Skeletal muscle cell (primary cell): ENCODE measurements at places on chromosomes 11 and 22.

- DNase-seq = no peak
These were observed 140.9 kb upstream of the MTNR1B start for GRCh38 chr11:92828556-92828955.

DNA sequence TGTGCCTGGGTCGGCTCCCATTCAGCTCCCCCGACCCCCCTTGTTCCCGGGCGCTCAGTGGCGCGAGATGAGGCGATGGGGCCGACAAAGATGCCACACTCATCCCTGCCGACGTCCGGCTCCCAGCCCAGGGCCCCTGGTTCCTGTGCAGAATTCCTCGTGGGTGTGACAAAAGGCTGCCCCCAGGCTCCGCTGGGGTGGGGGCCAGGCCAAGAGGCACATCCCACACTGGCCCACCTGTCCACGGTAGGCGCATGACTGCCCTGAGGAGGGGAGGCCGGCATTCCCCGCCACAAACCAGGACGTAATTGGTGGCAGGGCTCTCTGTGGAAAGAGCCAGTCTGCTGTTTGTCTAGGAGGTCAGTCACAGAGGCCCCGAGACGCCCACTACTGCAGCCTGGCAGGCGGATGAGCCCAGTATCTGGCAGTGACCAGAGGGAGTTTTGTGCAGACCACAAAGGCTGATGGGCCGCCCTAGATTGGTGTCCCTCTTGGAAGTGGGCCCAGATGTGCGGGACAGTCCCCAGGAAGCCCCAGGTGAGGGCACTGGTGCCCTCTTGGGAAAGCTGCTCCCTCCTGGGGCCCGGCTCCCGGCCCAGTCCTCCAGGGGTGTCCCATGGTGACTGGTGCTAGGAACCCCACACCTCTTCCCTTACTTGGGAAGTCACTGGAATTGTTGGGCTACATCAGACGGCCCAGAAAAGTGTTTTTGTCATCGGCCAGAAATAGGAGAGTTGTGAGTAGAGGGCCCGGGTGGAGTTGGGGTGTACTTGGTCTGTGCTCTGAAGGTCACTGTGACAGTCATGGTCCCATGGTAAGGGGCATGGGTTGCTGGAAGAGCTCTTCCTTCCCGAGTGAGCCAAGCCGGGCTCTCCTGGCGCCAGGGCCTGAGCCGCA is 5.8 kb downstream of the CCND1 start:
- DNase-seq = no peak

DNA sequence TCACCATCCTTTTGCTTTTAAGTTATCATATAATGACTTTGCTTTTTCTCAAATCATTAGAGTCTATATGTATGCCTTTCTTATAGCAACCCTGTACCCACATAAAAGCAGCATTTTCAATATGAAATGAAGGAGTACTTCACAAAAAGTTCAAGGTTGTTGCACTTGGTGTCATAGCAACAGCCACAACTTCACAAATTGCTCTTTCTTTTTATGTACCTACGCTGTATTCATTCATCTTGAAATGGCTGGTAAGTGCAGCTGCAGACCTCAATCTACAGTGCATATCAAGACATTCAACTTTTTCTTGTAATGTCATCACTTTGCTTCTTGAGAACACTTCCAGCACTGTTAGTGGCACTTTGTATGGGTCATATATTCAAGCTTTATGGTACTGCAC is 18.6 kb downstream of the CWC15 start:
- DNase-seq = no peak

DNA sequence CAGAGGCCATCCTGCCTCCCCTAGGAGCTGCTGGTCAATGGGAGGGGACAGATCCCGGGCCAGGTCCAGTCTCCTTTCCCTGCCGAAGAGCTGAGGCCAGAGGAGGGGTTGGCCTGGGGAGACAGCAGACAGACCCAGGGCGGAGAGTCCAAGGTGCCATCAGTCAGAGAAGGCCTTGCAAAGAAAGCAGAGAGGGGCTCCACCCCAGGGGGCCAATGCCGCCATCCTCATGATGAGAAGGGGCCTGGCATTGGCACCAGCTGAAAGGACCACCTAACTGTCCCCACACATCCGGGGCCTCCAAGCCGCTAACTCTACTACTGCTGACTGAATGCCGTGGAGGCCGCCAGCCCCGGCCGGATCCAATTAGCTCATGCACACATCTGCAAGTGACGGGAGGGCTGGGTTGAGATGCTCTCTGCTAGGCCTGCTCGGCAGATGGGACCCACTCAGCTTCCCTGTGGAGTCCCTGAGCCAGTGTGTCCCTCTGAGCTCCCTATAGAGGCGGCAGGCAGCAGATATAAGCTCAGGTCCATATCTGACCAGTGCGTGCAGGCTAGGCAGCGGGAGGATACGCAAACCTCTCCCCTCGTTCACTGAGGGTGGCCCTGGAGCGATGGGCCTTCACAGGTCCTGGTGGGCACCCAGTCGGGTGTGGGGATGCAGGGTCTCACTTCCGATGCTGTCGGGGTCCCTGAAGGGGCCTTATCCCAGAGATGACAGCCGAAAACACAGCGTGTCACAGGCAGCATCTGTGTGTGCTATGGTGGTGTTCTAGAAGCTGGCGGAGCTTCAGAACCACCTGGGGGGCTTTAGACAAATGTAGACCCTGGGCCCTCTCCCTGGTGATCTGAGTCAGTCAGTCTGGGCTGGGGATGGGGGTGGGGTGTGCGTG is 183.9 kb downstream of the CTTN start:
- no peak for DNase-seq

DNA sequence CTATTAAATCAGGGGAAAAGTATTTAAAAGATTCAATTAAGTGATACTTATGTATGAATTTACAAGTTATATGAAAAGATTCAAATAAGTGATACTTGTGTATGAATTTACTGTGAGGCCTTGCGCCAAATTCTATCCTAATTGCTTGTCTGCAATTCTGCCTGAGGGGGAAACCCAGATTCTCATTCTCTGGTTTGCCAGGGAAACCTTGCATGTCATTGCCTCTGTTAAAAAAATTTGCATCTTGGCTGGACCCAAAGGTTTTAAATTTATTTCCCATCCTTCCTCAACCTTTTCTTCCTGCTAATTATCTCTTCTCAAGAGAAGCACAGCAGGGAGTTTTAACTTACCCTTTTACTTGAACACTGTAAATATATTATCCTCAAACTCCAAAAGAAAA is 13.8 kb downstream of the OLFML1 start:
- DNase-seq = no peak

DNA sequence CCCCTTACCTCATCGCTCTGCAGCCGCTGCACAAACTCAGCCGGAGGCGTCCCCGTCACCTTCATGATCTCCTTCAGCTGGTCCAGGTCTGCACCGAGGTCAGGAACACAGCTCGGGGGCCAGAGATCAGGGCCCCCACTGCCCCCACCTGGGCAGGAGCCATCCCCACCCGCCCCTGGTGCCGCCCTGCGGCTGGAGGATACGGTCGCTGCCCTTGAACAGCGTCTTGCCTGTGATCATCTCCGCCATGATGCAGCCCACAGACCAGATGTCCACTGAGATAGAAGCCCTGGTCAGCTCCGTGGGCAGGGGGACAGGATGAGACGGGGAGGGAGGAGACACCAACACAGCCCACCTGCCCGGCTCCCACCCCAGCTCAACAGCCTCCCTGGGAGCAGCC is 4.5 kb upstream of the HDAC10 start:
- no peak for DNase-seq

DNA sequence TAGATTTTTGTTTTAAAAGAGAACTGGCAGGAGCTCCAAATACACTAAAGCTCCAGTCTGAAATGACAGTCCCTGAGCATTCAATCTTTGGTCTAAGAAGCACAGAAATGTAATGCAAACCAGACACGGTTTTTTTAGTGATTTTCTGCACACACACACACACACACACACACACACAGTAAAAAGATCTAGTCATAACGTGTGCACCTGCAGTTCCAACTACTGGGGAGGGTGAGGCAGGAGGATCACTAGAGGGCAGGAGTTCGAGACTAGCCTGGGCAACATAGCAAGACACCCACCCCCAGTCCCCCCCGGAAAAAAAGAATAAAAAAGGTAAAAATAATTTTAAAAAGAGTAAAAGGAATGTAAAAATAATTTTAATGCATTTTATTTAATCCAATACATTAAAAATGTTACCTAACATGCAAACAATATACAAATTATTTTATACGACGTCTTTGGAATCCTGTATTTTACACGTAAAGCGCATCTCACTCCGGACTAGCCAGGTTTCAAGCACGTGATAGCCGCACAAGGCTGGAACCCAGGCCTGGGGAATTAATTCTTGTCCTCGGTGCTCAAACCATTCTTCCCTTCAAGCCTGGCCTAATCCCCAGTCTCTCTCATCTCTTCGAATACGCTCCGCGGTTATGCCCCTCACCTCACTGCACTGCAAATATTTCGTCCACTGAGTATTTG is 762 bp upstream of the TBC1D22A start:
- no peak for DNase-seq

DNA sequence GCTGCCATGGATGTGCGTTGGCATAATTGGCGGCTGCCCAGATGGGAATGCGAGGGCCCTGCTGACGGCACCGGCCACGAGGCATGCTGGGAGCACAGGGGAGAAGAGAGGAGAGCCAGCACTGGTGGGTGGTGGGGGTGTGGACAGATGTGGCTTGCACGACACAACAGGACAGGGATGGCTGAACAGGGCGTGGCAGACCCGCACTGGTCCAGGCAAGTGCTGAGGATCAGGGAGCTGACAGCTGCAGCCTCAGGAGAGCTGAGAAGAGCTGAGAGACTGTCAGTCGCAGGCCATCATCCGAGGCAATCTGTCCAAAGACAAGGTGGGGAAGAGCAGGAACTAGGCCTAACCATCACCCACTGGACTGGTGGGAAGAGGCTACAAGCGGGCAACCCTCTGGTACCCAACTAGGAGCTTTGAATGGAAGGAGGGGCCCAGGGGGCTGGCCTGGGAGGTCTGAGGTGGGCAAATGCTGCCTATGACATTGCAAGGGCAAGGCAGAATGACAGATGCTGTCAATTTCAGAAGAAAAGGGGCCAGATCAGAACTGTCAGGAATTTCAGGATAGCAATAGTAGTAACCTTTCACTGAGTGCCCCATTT is 2.4 kb downstream of the GNB1L start:
- DNase-seq = no peak

DNA sequence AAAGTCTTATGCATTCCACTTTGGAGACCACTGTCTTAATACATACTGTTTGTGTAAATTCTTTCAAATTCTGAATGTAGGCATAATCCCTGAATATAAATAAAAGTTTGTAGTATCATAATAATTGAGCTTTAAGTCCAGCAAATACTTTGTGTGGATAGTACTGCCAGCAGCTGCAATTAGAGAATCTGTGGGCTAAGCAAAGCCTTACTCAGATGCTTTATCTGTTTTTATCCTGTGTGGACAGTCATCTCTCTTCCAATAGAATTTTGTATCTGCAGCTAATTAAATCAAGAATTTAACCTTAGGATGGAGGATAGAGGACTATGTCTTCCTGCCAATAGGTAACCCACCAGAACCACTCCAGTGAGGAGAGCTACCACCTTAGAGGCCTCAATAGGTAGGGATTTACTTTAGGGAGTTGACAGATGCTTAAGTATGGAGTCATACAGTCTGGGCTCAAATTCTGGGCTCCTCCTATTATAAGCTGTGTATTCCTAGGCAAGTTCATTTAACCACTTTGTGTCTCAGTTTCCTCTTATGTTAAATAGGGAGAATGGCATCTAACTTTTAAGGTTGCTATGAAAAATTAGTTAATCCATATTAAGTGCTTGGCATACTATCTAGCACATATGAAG is 71.1 kb downstream of the STIM1 start:
- DNase-seq = no peak

GRCh38 chr11:10263929-10264328 is 30.1 kb downstream of the SBF2 start:
- DNase-seq = peak; percentile 48

DNA sequence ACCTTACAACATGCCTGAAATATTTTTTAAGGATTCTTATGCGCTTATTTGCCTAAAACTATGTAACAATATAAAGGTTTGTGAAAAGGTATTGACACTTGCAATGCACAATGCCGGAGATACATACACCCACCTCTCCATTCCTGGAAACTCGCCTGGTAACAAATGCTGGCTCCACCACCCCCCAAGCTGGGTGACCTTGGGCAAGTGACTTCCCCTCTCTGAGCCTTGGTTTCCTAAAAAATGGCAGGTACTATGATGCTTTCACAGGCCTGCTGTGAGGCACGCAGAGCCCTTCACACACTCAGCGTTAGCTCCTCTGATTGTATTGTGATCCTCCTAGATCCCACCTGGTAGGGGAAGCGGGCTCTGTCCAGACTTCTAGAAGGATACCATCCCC is 2.3 kb downstream of the GAL3ST1 start:
- DNase-seq = no peak

DNA sequence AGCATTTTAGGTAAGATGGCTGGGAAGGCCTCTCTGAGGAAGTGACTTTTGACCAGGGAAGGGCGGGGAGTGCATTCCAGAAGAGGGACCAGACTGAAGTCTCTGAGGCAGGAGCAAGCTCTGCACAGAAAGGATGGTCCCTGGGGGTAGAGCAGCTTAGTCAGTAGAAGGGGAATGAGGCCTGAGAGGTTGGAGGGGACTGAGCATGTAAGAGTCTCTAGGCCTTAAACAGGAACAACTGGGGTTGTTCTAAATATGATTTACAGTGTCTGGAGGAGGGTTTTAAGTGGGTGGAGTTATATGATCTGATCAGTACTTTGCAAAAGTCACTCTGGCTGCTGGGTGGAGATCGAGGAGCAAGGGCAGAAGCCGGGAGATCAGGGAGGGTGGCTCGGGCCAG is 31.7 kb upstream of the TEF start:
- peak; percentile 10 for DNase-seq

DNA sequence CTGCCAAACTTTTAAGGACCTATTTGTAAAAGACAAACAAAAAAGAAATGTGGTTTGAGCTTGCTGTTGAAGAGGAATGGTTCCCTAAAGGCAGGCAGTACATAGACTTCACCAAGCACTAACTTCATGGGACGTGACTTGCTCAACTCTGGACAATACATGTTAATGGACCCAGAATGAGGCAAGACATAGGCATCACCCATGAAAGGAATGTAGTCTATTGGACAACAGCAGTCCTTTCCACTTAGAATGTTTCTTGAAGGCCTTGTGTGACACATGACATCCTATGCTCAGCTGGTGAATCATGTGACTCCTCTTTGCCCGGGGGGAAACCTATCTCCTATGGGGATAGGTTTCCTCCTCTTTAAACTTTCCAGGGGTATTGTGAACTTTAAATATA is 246.4 kb upstream of the BLID start:
- no peak for DNase-seq

- DNase-seq = no peak
These were observed 27.5 kb upstream of the KRTAP5-7 start for GRCh38 chr11:71499546-71499945.

- no peak for DNase-seq
These were observed 47.7 kb upstream of the EMID1 start for GRCh38 chr22:29157759-29158535.

DNA sequence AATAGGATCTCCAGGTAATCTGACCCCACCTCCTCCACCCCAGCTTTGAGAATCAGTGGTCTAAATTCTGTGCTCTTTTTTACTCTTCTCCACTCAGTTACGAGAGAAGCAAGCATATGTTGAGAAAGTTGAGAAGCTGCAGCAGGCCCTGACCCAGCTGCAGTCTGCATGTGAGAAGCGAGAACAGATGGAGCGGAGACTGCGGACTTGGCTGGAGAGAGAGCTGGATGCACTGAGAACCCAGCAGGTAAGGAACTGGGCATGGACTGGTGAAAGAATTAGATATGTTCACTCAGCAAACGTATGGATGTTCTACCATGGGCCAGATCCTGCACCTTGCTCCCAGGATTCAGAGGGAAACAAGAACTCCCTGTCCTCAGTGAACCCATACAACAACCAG is 85.7 kb downstream of the AMOTL1 start:
- DNase-seq = no peak
